ENCODE measurements at places on chromosomes 3 and 15. TPM values are rescaled to one million over a fixed set of nuclear protein-coding genes. Genes with fewer than 3 reads are reported as not detected.

The GFM1 gene
- 60.1 TPM for total RNA-seq

The SLC22A14 gene
- not detected for total RNA-seq

The RBMS3 gene
- total RNA-seq, result 25.3 TPM

The GPR176 gene
- total RNA-seq, result 1.4 TPM

The LRRN1 gene
- 0.05 TPM for total RNA-seq

The MUSTN1 gene
- total RNA-seq, result 17.8 TPM

The CRABP1 gene
- not detected for total RNA-seq

The KBTBD8 gene
- 4.2 TPM for total RNA-seq

All from Right ventricle myocardium superior (tissue), 1 donor.